ENCODE measurements at places on chromosomes 16 and 17. TPM values are rescaled to one million over a fixed set of nuclear protein-coding genes. Genes with fewer than 3 reads are reported as not detected.
A peak's percentile ranks its signal among the peaks of the same experiment; 100 is the strongest.

DNA sequence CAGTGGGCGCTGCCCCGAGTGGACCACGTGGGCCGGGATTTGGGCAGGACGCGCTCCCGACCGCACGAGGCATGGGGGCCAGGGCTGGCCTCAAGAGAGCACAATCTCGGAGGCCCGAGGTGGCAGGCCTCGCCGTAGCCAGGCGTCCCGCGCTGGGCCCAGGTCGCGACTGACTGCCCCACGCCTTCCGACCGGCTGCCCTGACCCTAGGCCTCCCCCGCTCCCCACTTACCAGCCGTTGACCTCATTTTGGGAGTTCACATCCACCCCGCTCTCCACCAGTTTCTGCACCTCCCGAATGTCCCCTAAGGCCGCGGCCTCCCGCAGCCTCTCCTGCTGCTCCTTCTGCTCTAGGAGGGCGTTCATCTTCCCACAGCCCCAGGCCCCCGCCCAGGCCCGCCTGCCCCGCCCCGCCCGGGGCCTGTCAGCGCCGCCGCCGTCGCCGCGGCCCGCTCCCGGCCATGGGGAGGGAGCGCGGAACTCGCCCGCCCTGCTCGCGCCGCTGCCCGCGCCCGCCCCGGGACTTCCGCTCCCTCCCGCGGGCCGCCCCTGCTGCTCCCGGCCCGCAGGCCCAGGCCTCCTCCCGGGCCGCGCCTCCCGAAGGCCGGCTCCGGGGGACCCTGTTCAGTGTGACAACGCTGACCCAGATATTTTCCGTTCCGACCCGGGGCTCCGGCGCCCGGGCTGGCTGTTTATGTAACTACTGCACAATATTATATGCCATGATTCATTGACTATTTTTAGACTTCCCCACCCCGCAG lies at the start of gene ANKRD40:
Gene ANKRD40, minus strand, starts transcription at position 626 of the 761 bp plus-strand sequence. Its CDS starts 260 bp downstream, at position 366.
- peak within 1 kb of the TSS; percentile 96 for H3K4me3 ChIP-seq
- H3K27me3 ChIP-seq = peaks cover 2% of the 10 kb centered on the region
- H3K27ac ChIP-seq = peak within 1 kb of the TSS; percentile 97
- peak; percentile 91 for DNase-seq

DNA sequence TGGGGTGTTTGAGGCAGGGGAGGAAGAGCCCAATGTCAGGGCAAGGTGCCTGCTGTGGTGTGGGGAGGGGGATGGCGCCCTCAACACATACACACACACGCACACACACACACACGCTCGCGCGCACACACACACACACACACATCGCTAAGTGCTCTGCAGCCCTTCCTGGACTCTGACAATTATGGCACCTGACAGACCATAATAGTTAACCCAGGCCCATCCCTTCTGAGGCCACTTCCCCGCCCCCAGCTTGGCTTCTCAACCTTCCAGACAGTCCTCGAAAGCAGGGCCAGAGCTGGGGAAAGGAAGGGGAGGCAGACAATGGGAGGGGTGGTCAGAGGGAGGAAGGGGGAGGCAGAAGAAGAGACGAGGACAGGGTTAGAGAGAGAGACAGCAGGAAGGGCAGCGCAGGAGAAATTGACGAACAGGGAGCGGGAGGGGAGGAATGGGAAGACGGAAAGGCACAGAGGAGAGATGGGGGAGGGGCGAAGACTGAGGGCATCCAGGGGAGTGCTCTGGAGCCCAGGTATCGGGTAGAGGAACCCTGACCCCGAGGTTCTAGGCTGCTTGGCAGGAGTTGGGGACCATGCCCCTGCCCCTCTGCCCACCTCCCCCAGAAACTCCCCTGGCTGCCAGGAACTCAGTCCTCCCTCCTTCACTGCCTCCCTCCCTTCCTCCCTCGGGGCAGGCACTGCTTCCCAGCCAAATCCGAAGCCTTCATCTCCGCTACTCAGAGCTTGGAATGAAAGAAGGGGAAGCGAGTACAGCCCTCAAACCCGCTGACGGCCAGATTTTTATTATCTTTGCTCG lies 4.0 kb downstream of the SRCIN1 start:
- H3K27me3 ChIP-seq = peaks cover 76% of the 10 kb centered on the region
- H3K27ac ChIP-seq = no peak overlapping the region
- H3K4me3 ChIP-seq = no peak overlapping the region
- peaks cover 7% of the 10 kb centered on the region for H3K4me1 ChIP-seq
- H3K36me3 ChIP-seq = no peaks in the 10 kb centered on the region

Gene NLRC5
- total RNA-seq = 428 TPM

Gene PLA2G10
- total RNA-seq = not detected

Gene DPEP2
- 14.2 TPM for total RNA-seq

Gene SARM1
- 20.4 TPM for total RNA-seq

- no peak overlapping the region for H3K27ac ChIP-seq
- no peak overlapping the region for H3K4me3 ChIP-seq
- no peaks in the 10 kb centered on the region for H3K4me1 ChIP-seq
- no peaks in the 10 kb centered on the region for H3K36me3 ChIP-seq
- DNase-seq = no peak
These were observed 171.8 kb downstream of the WSCD1 start for GRCh38 chr17:6241996-6242395.

GRCh38 chr17:33811004-33811760 lies 443.9 kb upstream of the CCL2 start:
- DNase-seq = no peak
- H3K4me1 ChIP-seq = no peaks in the 10 kb centered on the region
- no peak overlapping the region for H3K27ac ChIP-seq
- peaks cover 3% of the 10 kb centered on the region for H3K27me3 ChIP-seq
- no peaks in the 10 kb centered on the region for H3K36me3 ChIP-seq

Gene NOL3
- 13.3 TPM for total RNA-seq

DNA sequence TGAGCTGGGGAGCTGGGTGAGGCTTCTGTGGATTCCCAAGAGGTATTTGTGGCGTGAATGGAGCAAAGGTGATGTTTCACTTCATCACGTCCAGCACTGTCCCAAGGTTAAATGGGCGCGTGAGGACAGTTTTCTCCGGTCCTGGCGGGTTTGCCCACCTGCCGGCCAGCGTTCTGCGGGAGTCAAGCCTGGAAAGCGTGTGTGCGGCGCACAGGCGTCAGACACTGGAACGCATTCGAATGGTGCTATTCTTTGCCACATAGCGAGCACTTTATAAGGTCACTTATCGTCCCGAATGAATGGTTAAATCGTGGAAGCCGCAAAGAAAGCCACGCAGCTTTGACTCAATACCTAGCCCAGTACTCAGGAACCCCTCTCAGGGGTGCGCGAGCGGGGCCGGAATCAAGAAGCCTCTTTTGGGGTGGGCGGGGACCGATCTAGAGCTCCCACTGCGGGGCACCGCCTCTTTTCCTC lies 446 bp upstream of the PSMD11 start:
- H3K4me1 ChIP-seq = peaks cover 37% of the 10 kb centered on the region
- H3K27ac ChIP-seq = peak overlapping the region; percentile 82

GRCh38 chr17:51761105-51761504 lies 397.4 kb downstream of the CA10 start:
- H3K36me3 ChIP-seq = no peaks in the 10 kb centered on the region
- no peak overlapping the region for H3K4me3 ChIP-seq
- no peaks in the 10 kb centered on the region for H3K4me1 ChIP-seq
- no peak overlapping the region for H3K27ac ChIP-seq
- peaks cover 13% of the 10 kb centered on the region for H3K27me3 ChIP-seq
- no peak for DNase-seq

DNA sequence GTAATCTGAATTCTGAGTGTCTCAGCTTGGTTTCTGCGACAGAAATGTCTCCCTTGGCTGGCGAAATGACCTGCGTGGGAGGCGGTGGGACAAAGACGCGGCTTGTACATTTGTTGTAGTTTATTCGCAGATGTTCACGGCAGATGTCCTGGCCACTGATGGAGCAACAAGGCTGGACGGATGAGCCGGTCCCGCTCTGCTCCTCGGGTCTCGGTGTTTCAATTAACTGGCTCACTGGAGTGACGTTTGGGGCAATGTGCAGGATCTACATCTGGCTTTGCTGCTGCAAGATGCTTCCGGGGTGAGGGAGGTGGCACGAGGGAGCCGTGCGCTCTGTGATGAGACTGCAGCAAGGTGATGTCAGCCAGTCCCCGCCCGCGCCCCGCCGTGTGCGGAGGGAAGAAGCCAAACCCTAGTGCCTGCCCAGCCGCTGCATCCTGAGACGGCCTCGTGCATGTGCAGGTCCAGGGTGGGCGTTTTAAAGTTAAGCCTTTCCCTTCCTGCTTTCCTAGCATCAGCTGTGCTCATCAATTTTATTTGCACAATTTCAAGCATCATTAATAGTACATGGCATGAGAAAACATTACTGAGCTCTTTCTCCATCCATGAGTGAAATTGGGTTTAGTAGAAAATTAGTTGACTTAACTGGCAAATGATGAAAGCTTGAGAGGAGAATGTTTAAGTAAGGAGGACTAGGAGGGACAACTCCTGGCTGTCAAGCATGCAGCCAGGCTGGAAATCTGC lies 44.4 kb downstream of the MGAT5B start:
- no peak overlapping the region for H3K4me3 ChIP-seq
- H3K27me3 ChIP-seq = peaks cover 4% of the 10 kb centered on the region
- H3K36me3 ChIP-seq = no peaks in the 10 kb centered on the region
- no peak overlapping the region for H3K27ac ChIP-seq

Gene CACNA1H
- total RNA-seq = 3.6 TPM

DNA sequence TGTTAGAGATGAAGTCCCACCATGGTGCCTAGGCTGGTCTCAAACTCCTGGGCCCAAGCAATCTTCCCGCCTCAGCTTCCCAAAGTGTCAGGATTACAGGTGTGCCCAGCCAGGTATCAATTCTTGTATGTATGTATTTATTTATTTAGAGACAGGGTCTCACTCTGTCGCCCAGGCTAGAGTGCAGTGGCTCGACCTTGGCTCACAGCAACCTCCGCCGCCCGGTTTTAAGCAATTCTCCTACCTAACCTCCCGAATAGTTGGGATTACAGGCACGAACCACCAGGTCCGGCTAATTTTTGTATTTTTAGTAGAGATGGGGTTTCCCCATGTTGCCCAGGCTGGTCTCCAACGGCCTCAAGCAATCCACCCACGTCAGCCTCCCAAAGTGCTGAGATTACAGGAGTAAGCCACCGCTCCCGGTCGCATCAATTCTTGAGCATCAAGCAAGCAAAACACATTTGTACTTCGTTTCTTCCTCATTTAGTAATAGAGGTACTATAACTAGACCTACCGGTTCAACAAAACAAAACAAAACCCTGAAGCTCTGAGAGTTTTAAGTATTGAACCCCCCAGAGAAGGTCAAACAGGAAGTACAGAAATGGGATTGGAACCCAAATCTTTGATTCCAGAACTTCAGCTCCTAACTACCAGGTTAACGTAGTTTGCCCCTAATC lies 1.0 kb upstream of the ZNF500 start:
- H3K27me3 ChIP-seq = no peaks in the 10 kb centered on the region
- peak overlapping the region; percentile 90 for H3K4me3 ChIP-seq
- H3K27ac ChIP-seq = peak overlapping the region; percentile 88
- H3K36me3 ChIP-seq = peaks cover 9% of the 10 kb centered on the region
- no peak for DNase-seq
- H3K4me1 ChIP-seq = peaks cover 35% of the 10 kb centered on the region

DNA sequence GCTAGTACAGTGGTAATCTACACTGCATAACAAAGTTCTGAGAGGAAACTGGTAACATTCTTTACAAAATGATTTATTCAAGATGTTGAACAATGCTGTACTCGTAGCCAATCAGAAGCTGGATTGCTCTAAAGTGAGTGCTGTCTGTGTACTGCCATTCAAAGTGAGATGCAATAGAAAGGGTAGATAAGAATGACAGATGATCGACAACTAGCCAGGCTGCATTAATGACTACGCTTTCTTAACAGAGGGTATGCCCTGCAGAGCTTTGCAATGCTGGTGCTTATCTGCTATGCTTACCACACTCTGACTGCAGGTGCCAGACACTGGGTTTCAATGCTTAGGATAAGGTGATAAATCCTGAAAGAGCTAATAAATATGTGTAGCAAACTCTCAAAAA lies 46.1 kb upstream of the SLC25A19 start:
- H3K27me3 ChIP-seq = no peaks in the 10 kb centered on the region
- H3K36me3 ChIP-seq = peaks cover 29% of the 10 kb centered on the region
- H3K4me1 ChIP-seq = peaks cover 73% of the 10 kb centered on the region
- no peak overlapping the region for H3K4me3 ChIP-seq
- H3K27ac ChIP-seq = peak overlapping the region; percentile 74

- H3K4me3 ChIP-seq = no peak overlapping the region
- no peaks in the 10 kb centered on the region for H3K4me1 ChIP-seq
- H3K27ac ChIP-seq = no peak overlapping the region
- no peak for DNase-seq
These were observed 10.8 kb downstream of the CRYM start for GRCh38 chr16:21267298-21267697.

- no peak overlapping the region for H3K27ac ChIP-seq
- peaks cover 3% of the 10 kb centered on the region for H3K27me3 ChIP-seq
- no peak overlapping the region for H3K4me3 ChIP-seq
- peaks cover 8% of the 10 kb centered on the region for H3K36me3 ChIP-seq
- DNase-seq = no peak
- H3K4me1 ChIP-seq = peaks cover 33% of the 10 kb centered on the region
These were observed 14.5 kb upstream of the PRKCA start for GRCh38 chr17:66287911-66288310.

- no peak overlapping the region for H3K27ac ChIP-seq
- DNase-seq = no peak
- H3K27me3 ChIP-seq = no peaks in the 10 kb centered on the region
- H3K4me3 ChIP-seq = no peak overlapping the region
These were observed 47.0 kb downstream of the TNFRSF13B start for GRCh38 chr17:16924696-16925440.

DNA sequence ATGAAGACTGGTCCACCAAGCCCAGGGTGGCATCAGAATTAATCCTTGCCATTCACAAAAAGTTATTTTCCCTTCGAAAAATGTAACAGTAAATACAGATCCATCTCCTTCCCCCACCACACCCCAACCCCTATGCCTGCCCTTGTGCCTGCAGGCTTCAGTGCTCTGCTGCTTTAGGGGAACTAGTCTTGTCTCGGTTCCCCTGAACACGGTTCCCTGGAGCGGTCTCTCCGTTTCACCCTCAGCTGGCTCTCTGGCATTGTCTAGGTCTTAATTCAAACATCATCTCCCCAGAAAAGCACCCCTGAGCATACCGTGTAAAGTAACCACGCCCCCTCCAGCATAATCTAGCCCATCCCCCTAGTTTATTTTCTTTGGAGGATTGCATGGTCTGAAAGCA lies 25.8 kb downstream of the EMP2 start:
- no peak overlapping the region for H3K4me3 ChIP-seq
- H3K4me1 ChIP-seq = peaks cover 6% of the 10 kb centered on the region
- no peak overlapping the region for H3K27ac ChIP-seq
- DNase-seq = no peak
- H3K27me3 ChIP-seq = peaks cover 21% of the 10 kb centered on the region

Gene ACACA
- 38.7 TPM for total RNA-seq

DNA sequence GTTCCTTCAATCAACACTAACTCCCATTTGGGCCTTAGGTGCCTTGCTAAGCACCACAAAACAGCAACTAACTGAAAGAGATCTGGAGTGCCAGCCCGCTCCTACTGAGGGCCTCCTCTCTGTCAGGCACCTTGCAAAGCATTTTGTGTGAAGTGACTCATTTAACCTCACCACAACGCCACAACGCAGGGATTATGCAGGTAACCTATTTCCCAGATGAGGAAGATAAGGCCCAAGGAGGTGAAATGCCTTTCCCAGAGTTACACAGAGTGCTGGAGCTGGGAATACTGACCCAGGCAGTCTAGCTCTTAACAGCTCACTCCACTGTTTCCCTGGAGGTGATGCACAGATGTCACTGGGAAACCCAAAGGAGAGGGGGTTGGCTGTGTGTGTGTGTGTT lies 32.8 kb downstream of the DRC3 start:
- H3K4me1 ChIP-seq = peaks cover 6% of the 10 kb centered on the region
- no peaks in the 10 kb centered on the region for H3K27me3 ChIP-seq
- no peak for DNase-seq
- peak overlapping the region; percentile 52 for H3K27ac ChIP-seq

Gene CCL5
- total RNA-seq = 81.3 TPM

- no peak for DNase-seq
- H3K4me1 ChIP-seq = peaks cover 22% of the 10 kb centered on the region
- peaks cover 38% of the 10 kb centered on the region for H3K27me3 ChIP-seq
- H3K27ac ChIP-seq = no peak overlapping the region
- no peak overlapping the region for H3K4me3 ChIP-seq
These were observed 33.3 kb downstream of the CD300LF start for GRCh38 chr17:74679374-74679773.

Data from activated CD4-positive, alpha-beta T cell treated with anti-CD3 and anti-CD28 coated beads, Interleukin-2, amount 10 ng/mL, durations not matched to agents 7 days and 5 days (primary cell).